ENCODE measurements at places on chromosomes 1 and 21.

- H3K27me3 ChIP-seq, result peaks cover 32% of the 10 kb centered on the region
Observed at GRCh38 chr1:202090994-202091393, 31.7 kb upstream of the GPR37L1 start.

DNA sequence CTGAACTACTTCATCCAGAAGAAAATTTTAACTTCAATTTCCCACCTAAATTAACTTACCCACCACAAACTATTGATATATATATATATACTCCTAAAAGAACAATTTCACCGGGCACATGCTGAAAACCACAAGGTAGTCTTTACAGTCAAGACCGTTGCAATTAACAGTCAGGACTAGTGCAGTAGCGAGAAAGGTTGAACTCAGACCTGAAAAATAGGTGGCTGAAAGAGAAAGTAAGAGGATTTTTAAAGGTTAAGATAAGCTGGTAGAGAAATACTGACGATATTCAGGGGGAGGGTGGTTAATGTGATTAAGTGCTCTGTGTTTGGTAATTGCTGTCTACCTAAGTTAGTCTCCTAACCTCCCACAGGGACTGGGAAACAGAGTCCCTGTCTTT, 1153.5 kb upstream of the TMPRSS15 start:
- H3K27ac ChIP-seq, result no peak overlapping the region
- H3K4me1 ChIP-seq, result no peaks in the 10 kb centered on the region
- H3K4me3 ChIP-seq, result no peak overlapping the region
- DNase-seq, result no peak
- H3K36me3 ChIP-seq, result no peaks in the 10 kb centered on the region

DNA sequence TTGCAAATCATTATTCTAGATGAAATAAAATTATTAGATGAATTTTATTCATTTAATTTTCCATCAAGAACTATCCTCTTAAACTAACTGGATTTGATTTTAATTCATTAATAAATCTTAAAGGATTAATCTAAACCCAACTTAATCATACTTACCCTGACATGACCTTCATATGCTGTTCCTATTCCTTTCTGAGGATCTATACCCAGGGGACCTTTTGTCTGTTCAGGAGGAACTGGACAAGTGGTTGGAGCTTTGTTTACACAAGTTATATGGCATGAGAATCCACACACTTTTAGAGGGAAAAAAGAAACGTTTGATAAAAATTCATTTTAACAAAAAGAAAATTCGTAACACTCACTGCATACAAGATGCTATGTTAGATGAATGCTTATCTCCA, 95.2 kb downstream of the COQ8A start:
- no peak for DNase-seq
- no peak overlapping the region for H3K27ac ChIP-seq
- no peak overlapping the region for H3K4me3 ChIP-seq
- peaks cover 2% of the 10 kb centered on the region for H3K36me3 ChIP-seq
- H3K27me3 ChIP-seq, result no peaks in the 10 kb centered on the region
- peaks cover 2% of the 10 kb centered on the region for H3K4me1 ChIP-seq

- DNase-seq, result peak; percentile 74
- peaks cover 4% of the 10 kb centered on the region for H3K36me3 ChIP-seq
- peaks cover 21% of the 10 kb centered on the region for H3K27me3 ChIP-seq
- peak overlapping the region; percentile 96 for H3K4me3 ChIP-seq
- peak overlapping the region; percentile 91 for H3K27ac ChIP-seq
Observed at GRCh38 chr1:155086128-155086741, 7.6 kb downstream of the EFNA3 start.

- peaks cover 8% of the 10 kb centered on the region for H3K4me1 ChIP-seq
- H3K27me3 ChIP-seq, result no peaks in the 10 kb centered on the region
- H3K27ac ChIP-seq, result no peak overlapping the region
- no peak for DNase-seq
Observed at GRCh38 chr1:107777664-107778047, 187.3 kb downstream of the VAV3 start.

DNA sequence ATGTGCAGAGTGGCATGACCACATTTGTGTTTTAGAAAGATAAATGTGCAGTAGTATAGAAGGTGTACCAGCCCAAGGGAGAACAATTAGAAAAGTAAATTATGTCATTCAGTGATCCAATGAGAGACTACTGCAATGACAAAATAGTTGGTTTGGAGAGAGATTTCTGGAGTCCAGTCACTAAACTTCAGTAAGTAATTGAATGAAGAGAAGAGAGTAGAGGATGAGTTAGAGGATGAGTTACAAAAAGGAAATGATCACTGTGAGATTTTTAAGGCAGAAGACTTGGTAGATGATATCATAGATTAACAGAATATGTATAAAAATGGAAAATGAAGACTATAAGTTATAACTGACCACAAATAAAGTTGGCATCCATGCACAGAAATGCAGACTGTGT, 8.4 kb downstream of the CR2 start:
- H3K27ac ChIP-seq, result no peak overlapping the region
- H3K4me3 ChIP-seq, result no peak overlapping the region
- no peak for DNase-seq
- peaks cover 2% of the 10 kb centered on the region for H3K36me3 ChIP-seq
- peaks cover 13% of the 10 kb centered on the region for H3K27me3 ChIP-seq
- peaks cover 28% of the 10 kb centered on the region for H3K4me1 ChIP-seq

- H3K36me3 ChIP-seq, result no peaks in the 10 kb centered on the region
- no peak for DNase-seq
- H3K27me3 ChIP-seq, result peaks cover 7% of the 10 kb centered on the region
- H3K4me1 ChIP-seq, result peaks cover 3% of the 10 kb centered on the region
- no peak overlapping the region for H3K27ac ChIP-seq
Observed at GRCh38 chr1:207902566-207902965, 8.4 kb downstream of the CD34 start.

DNA sequence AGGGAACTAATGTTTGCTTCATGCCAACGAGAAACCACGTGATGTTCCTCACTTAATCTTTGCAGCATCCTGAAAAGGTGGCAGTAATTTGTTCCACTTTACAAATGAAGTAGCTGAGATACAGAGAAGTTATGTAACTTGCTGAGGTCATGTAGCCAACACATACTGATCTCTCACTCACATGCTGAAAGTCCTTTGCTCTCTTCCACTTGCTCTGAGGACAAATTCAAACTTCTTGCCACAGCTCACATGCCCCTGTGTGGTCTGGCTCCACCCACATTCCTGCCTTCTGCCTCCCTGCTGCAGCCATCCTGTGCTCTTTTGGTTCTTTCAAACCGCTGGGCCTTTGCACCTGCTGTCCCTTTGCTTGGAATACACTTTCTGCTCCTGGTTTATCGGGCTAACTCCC, 55.4 kb downstream of the TMCO4 start:
- DNase-seq, result no peak
- H3K4me3 ChIP-seq, result no peak overlapping the region
- no peak overlapping the region for H3K27ac ChIP-seq
- H3K4me1 ChIP-seq, result peaks cover 12% of the 10 kb centered on the region
- no peaks in the 10 kb centered on the region for H3K27me3 ChIP-seq
- H3K36me3 ChIP-seq, result peaks cover 14% of the 10 kb centered on the region

DNA sequence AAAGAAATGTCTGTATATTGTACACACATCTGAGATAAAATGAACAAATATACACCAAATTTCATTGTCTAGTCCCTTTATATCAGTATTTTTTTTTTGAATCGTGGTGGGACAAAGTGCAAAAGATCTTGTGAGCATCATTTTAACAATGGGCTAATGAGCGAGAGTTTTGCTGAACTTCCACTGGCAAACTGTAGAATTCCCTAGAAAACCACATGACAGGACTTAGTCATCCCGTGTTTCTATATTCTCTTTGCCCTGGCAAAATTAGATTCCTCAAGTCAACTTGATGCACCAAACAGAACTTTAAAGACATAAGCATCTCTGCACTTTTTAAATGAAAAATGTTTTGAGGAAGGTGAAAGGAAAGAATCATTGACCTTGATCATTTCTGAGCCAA, 488.2 kb upstream of the PTBP2 start:
- H3K4me1 ChIP-seq, result no peaks in the 10 kb centered on the region
- H3K27ac ChIP-seq, result no peak overlapping the region
- H3K27me3 ChIP-seq, result no peaks in the 10 kb centered on the region
- no peak for DNase-seq
- H3K4me3 ChIP-seq, result no peak overlapping the region

DNA sequence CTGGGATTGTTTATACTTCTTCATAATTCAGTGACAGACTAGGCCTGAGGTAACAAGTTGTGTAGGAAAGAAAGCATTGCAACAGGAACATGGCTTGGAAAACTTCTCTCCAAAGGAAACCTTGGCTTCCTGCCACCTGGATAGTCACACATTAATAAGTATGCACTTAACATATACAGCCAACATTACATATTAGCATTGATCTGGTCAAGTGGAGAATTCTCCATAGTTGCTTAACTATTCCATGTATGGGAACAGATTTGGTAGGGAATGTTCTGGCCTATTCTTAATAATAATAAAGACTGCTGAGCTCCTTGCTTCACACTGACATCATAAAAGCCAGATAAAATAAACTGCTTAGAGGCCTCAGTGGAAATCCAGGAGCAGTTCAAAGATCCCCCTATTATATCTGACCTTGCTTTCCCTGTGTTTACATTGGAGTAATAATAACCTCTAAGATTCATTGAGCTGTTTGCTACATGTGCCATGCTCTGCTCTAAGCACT, 27.2 kb upstream of the NFIA start:
- no peak overlapping the region for H3K27ac ChIP-seq
- peaks cover 2% of the 10 kb centered on the region for H3K36me3 ChIP-seq

GRCh38 chr1:2506007-2506860, 20.2 kb downstream of the PANK4 start:
- no peak overlapping the region for H3K4me3 ChIP-seq
- H3K4me1 ChIP-seq, result peaks cover 2% of the 10 kb centered on the region
- no peaks in the 10 kb centered on the region for H3K36me3 ChIP-seq
- H3K27ac ChIP-seq, result no peak overlapping the region
- DNase-seq, result no peak
- no peaks in the 10 kb centered on the region for H3K27me3 ChIP-seq

DNA sequence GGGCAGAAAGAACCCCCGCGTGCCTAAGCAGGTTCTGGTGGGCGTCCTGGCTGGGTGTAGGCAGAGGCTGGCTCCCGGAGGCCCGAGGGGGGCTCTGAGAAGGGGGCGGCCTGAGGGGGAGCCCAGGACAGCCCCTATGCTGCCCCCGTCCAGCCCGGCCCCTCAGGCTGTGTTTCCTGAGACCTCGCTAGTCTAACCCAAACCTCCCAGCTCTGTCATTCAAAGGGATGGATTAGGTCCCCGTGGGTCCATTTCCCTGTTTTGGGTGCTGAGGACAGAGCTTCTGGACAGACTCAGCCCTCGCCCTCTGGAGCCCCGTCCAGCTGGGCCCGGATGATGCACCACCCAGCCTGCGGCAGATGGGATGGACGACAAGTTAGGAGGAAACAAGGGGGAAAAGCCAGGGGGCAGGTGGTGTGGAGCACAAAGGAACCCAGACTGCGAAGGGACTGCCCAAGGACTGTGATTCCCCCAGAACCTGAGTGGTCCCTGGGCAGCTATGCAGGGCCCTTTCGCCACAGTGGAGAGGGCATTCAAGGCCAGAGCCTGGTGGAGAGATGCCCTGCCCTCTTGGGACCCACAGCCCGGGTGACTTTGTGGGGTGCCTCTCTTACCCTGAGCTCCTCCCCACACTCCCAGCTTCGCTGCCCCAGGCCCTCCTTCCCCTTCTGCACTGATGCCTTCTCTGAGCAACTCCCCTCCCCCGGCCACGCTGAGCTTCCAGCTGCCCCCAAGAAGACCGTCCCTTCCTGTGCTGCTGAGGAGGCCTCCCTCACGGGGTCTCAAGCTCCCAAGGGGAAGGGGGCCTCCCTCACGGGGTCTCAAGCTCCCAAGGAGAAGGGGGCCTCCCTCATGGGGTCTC, 2.8 kb downstream of the HES4 start:
- no peak overlapping the region for H3K4me3 ChIP-seq
- no peak overlapping the region for H3K27ac ChIP-seq
- peaks cover 8% of the 10 kb centered on the region for H3K27me3 ChIP-seq

GRCh38 chr21:41545500-41546359, 37.8 kb upstream of the TMPRSS2 start:
- peak overlapping the region; percentile 56 for H3K27ac ChIP-seq
- H3K4me3 ChIP-seq, result no peak overlapping the region
- H3K36me3 ChIP-seq, result no peaks in the 10 kb centered on the region
- DNase-seq, result no peak

GRCh38 chr21:33966324-33966949, 50.8 kb upstream of the ATP5PO start:
- no peak overlapping the region for H3K27ac ChIP-seq
- DNase-seq, result no peak
- H3K4me1 ChIP-seq, result peaks cover 15% of the 10 kb centered on the region
- H3K4me3 ChIP-seq, result no peak overlapping the region
- no peaks in the 10 kb centered on the region for H3K27me3 ChIP-seq

- peaks cover 62% of the 10 kb centered on the region for H3K27me3 ChIP-seq
- DNase-seq, result no peak
- no peak within 1 kb of the TSS for H3K27ac ChIP-seq
- no peak within 1 kb of the TSS for H3K4me3 ChIP-seq
- no peaks in the 10 kb centered on the region for H3K4me1 ChIP-seq
- no peaks in the 10 kb centered on the region for H3K36me3 ChIP-seq
Observed at GRCh38 chr1:152580433-152580832, at the start of gene LCE3D. Gene LCE3D, minus strand, starts transcription at chr1:152580516. Its CDS starts 580 bp downstream, at chr1:152579936.

GRCh38 chr1:94859174-94859573, 39.0 kb downstream of the SLC44A3 start:
- peaks cover 33% of the 10 kb centered on the region for H3K27me3 ChIP-seq
- peaks cover 2% of the 10 kb centered on the region for H3K36me3 ChIP-seq
- H3K4me3 ChIP-seq, result no peak overlapping the region
- H3K27ac ChIP-seq, result no peak overlapping the region

- no peaks in the 10 kb centered on the region for H3K27me3 ChIP-seq
- peaks cover 6% of the 10 kb centered on the region for H3K36me3 ChIP-seq
- H3K27ac ChIP-seq, result no peak overlapping the region
- H3K4me1 ChIP-seq, result peaks cover 24% of the 10 kb centered on the region
- DNase-seq, result no peak
Observed at GRCh38 chr1:27971674-27972073, 11.9 kb downstream of the XKR8 start.

GRCh38 chr1:63621698-63622097, 28.5 kb downstream of the PGM1 start:
- peak overlapping the region; percentile 4 for H3K27ac ChIP-seq
- DNase-seq, result no peak
- H3K4me1 ChIP-seq, result peaks cover 6% of the 10 kb centered on the region
- no peaks in the 10 kb centered on the region for H3K27me3 ChIP-seq
- no peaks in the 10 kb centered on the region for H3K36me3 ChIP-seq

DNA sequence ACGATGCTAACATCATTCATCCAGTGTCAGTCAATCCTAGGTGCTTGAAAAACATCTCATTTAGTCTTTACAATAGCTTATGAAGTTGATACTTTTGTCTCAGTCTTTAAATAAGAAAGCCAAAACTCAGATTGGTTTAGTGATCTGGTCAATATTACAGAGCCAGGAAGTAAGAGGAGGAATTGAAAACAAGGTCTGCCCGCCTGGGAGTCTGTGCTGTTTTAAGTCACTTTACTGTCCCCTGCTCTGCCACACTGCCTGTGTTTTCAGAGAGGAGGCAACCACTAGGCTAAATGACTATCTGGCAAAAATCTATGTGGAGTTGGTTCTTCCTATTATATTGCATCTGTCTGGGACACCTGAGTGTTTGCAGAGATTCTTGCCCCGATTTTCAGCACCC, 62.3 kb downstream of the ST6GALNAC3 start:
- peaks cover 9% of the 10 kb centered on the region for H3K27me3 ChIP-seq
- H3K36me3 ChIP-seq, result no peaks in the 10 kb centered on the region
- H3K4me3 ChIP-seq, result no peak overlapping the region
- no peak overlapping the region for H3K27ac ChIP-seq
